ENCODE measurements at places on chromosomes 3 and 15.
A peak's percentile ranks its signal among the peaks of the same experiment; 100 is the strongest.

- DNase-seq: no peak
Measured at GRCh38 chr3:69292959-69293574, 92.8 kb downstream of the FRMD4B start.

DNA sequence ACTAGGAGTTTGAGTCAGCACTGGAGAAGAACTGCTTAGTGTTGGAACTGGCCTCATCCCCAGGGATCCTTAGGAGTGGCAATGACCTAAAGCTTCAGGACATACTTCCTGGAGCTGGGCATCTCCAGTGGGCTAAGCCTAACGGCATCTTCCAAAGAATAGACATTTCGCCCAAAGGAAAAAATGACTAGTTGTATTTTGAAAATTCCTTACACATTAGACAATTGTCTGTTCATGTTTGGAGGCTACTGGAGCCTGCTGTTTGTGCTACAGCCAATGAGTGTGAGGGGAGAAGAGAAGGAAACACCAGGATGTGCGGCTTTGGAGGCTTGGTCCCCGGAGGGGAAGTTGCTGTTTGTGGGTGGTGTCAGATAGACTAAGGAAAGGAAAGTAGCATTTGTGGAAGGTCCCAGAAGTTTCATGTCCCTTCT is 77.6 kb downstream of the POLR2M start:
- peak; percentile 57 for DNase-seq

GRCh38 chr3:108677811-108678210 is 79.4 kb downstream of the RETNLB start:
- no peak for DNase-seq

DNA sequence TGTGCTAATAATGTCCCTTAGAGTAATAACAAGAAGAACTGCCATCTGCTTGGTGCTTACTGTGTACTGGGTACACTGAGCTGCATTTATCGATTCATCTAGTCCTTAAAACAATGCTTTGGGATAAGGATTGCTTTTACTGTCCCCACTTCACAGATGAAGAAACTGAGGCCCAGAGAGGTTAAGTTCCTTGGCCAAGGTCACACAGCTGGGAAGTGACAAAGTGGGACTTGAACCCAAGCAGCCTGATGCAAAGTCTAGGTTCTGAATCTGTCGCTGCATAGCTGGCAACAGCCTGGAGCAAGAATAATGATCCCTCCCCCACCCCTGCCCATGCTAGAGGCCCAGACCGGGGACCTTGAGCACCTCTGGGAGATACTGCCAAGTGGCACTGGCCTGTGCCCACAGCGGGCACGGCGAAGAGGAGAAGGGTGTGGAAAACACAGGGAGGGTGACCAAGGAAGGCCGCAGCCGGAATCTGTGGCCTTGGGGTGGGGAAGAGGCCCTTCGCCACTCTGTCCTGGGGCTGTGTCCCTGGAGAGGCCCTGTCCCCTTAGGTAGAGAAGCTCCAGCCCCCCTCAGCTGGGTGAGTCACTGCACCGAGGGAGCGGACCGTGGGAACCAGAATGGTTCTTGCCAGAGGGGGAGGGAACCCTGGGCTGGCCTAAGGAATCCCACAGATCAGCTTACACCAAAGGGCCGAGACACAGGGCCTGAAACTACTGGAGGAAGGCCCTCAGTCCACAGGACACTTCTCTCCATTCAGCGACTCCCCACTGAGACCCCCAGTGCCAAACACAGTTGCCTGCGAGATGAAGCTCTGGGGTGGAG is 3.5 kb downstream of the PLXND1 start:
- peak; percentile 73 for DNase-seq

DNA sequence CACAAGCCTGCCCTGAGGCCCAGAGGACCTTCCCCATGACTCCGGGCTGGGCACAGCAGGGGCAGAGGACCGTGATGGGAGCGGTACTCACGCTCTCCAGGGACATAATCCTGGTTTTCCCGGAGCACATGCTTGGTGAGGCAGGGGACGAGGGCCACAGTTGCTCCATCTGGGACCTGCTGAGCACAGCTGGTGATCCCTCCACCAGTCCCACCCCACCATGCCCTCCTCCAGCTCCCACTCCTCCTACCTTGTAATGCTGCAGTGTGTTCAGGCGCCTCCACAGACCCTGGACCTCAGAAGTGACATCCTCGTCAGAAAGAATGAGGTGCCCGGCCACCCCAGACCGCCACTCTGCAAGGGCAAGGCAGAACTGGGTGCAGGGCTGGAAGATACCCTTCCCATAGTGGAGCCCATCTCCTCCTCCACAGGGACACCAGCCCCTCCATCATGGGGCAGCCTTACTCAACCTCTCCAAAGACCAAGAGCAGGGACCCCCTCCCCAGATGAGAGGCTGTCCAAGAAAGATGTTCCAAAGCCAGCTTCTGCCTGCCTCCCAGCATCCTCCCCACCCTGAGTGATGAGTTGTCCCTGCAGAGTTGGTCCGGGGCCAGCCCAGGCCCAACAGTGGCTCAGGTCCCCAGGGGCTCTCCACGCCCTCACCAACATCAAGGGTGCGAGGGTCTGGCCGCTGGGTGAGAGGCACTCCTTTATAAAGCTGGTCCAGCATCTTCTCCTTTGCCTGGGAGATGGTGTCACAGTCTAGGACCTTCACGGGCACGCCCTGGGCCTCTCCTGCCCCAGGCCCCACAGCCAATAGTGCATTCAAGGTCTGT is 19.5 kb downstream of the PLXNB1 start:
- DNase-seq: no peak

GRCh38 chr3:190860521-190860920 is 2.0 kb downstream of the GMNC start:
- no peak for DNase-seq

DNA sequence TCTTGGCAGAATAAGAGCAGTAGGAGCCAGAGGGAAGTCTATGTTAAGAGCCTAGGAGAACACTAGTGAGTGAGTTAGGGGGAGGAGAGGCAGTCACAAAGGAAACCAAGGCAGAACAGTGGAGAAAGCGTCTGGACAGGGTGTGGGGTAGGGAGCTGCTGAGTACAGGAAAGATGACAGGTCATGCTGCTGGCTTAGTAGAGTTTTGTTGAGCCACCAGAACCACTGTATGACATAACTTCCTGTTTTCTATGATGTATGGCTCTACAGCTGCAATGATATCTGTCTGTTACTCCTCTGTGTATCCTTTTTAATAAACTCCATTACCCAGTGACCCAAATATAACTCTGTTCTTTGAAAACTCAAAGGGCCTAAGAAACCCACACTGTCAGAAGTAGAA is 10.6 kb upstream of the STT3B start:
- peak; percentile 81 for DNase-seq

DNA sequence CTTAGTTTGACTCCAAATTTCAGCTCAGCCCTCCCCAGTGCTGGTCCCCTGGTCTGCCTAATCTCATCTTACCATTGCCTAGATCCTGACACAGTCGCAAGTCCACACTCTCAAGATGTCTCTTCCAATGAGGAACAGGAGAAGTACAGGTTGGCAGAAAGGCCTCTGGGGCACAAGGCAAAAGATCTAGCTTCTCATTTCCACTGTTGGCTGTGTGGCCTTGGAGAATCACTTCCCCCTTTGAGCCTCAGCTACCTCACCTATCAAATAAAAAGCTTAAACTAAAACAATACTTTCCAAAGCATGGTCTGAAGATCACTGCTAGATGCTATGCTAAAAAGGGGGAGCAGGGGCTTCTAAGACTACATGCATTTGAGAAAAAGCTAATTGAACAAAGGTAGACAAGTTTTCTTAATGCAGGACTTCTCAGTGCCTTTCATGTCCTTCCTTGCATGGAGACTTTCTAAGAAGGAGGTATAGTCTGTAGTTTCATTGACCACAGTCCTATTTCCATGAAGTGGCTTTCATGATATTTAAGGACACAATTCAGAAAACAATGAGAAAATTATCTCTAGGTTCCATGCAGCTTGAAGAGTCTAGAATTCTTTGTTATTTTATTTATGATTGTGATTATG is 118.0 kb upstream of the RAD18 start:
- peak; percentile 42 for DNase-seq

DNA sequence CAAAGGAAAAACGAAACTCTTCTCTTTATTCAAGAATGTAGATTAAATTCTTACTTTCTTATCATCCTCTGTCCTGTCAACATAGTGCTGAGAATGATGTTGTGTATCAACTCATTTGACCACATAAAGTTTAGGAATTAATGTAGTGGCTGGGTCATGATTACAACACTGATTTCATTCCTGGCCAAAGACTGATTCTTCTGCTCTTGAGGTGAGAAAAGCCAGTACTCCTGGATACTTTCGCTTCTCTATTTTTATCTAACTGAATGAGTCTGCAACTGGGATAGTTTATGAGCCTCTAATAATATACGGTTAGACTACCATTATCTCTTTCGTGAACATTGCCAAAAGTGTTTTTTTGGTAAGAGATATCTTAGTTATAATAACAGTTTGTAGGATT is 173.0 kb downstream of the LPP start:
- no peak for DNase-seq

- DNase-seq: no peak
Measured at GRCh38 chr15:46848704-46849103, 868.6 kb upstream of the SEMA6D start.

- no peak for DNase-seq
Measured at GRCh38 chr3:84974347-84974746, 15.6 kb downstream of the CADM2 start.

GRCh38 chr15:61169904-61170695 is 59.0 kb downstream of the RORA start:
- no peak for DNase-seq

- no peak for DNase-seq
Measured at GRCh38 chr3:22157848-22158247, 406.8 kb upstream of the ZNF385D start.

- DNase-seq: peak; percentile 72
Measured at GRCh38 chr15:76169911-76170800, 110.4 kb downstream of the TMEM266 start.

DNA sequence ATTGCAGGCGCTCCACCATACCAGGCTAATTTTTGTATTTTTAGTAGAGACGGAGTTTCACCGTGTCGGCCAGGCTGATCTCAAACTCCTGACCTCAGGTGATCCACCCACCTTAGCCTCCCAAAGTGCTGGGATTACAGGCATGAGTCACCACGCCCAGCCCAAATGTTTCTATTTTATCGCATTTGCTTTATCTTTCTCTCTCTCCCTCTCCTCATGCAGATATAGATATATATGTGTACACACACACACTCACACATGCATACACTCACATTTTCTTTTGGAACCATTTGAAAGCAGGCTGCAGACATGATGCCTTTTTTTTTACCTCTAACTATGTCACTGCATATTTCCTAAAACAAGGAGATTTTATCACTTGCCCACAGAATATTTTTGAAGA is 7.3 kb upstream of the MCCC1 start:
- no peak for DNase-seq

DNA sequence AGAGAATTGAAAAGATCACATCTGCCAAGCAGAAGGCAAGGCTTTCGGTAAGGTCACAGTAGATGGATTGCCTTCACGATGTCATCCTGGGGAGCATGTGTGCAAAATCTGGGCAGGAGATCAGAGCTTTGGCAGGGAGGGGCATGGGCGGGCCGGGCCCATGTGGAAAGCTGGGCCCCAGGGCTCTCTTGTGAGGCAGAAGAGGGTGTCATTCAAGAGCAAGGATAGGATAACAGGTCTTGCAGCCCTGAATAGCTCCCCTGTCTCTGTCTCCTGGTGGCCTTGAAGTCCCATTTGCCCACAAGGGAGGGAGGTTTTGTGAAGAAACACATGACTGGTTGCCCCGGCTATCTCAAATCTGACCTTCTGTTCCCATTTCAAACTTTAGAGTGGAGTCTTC is 172.0 kb downstream of the OPA1 start:
- no peak for DNase-seq

GRCh38 chr15:89138999-89139612 is 50.9 kb downstream of the ABHD2 start:
- no peak for DNase-seq

DNA sequence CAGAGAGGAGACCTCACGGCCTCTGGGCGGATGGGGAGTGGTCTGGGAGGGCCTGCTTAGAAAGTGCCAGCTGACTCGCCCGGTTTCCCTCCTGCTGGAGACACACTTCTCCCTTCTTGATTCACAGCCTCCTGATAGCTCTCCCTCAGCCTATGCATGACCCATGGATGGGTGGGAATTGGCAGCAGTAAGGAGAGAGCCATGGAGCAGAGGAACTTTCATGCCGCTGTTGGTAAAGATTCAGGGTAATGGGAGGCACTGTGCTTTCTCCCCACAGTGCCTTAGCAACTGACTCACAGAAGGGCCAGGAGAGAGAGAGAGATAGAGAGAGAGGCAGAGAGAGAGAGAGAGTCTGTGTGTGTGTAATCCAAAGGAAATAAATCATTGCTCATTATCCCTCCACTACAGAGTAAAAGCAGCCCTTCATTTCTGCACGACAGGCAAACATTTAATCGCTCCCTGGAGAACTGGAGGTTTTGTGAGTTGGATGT is 82.8 kb downstream of the SEMA5B start:
- DNase-seq: no peak

GRCh38 chr15:40825661-40826422 is 2.7 kb downstream of the PPP1R14D start:
- no peak for DNase-seq

- no peak for DNase-seq
Measured at GRCh38 chr3:8458711-8459110, 42.9 kb upstream of the LMCD1 start.

DNA sequence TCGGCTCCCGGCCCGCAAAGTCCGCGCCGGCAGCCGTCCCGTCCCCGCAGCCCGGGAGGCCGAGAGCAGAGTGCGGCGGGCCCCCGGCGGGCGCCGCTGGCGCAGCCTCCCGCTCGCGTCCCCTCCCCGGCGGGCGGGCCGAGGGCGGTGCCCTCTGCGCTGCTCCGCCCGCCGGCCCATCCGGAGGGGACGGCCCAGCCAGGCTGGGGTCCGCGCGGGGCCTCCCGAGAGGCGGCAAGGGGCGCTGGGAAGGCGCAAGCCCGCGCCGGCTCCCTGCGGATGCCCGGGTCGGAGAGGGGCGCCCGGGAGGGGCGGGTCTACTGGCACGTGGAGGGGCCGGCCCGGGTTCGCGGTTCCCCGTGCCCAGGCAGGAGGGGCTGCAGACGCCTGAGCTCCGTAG is at the start of the genes CLCN2 and POLR2H:
Gene CLCN2 (minus strand): TSS at position 74 of the 400 bp plus-strand sequence. CDS start 126 bp downstream, outside the sequence.
Gene POLR2H (plus strand): TSS at position 179 of the 400 bp plus-strand sequence. CDS start 1,783 bp downstream, outside the sequence.
- DNase-seq: peak; percentile 24

GRCh38 chr3:133280586-133280985 is 119.3 kb upstream of the BFSP2 start:
- no peak for DNase-seq

DNA sequence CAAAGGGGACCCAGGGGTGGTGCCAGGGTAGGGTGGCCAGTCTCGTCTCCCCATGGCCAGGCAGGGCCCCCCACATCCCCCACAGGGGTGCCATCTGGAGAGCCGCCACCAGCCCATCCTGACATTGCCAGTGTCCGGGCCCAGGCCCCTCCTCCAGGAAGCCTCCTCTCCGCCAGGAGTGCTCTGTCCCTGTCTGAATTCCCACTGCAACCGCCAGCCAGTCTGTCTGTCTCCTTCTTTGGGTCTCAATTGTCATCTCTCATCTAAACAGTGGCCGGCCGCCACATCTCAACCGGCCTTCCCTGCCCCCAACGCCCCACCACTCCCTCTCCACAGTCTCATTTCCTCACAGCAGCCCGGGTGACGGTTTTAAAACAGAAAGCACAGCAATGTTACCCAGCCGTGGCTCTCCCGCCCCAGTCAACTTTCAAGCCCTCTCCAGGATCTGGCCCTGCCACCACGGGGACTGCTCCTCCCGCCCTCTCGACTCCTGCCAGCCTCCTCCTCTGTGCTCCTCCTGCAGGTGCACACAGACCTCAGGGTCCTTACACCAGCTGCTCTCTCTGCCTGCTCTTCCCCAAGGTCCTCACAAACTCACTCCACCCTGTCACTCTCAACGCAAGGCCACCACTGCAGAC is 57.0 kb downstream of the IQSEC1 start:
- peak; percentile 88 for DNase-seq

GRCh38 chr3:194757647-194758061 is 72.0 kb downstream of the FAM43A start:
- no peak for DNase-seq

GRCh38 chr15:66679061-66679656 is 22.9 kb upstream of the SMAD6 start:
- DNase-seq: no peak

All from inflammatory macrophage treated with lipopolysaccharide for 4 hours (primary cell).